Uterus (tissue), 4 donors: ENCODE measurements at places on chromosomes 6 and 20. TPM values are rescaled to one million over a fixed set of nuclear protein-coding genes. Genes with fewer than 3 reads are reported as not detected.
A peak's percentile ranks its signal among the peaks of the same experiment; 100 is the strongest.

The TGM3 gene
- not detected for total RNA-seq

The ASXL1 gene
- 90.6 TPM for total RNA-seq

The HS3ST5 gene
- not detected for total RNA-seq

The CRIP3 gene
- total RNA-seq, result not detected

The MMUT gene
- 17.4 TPM for total RNA-seq

The TSPYL1 gene
- total RNA-seq, result 89.0 TPM

The CD24 gene
- 5.1 TPM for total RNA-seq

The CST4 gene
- not detected for total RNA-seq

The LZTS3 gene
- 13.1 TPM for total RNA-seq

The HNF4A gene
- total RNA-seq, result not detected

The C20orf144 gene
- not detected for total RNA-seq

The ARMH2 gene
- not detected for total RNA-seq

DNA sequence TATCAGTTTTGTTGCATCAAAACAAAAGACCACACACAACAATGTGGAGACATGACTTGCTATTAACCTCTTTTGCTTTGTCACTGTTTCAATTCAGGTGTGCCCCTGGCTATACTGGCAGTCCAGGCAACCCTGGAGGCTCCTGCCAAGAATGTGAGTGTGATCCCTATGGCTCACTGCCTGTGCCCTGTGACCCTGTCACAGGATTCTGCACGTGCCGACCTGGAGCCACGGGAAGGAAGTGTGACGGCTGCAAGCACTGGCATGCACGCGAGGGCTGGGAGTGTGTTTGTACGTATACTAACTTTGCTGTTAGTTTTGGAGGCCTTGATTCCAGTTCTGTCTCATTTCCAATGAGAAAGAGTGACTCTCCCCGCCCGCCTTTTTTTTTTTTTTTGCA, 356.9 kb downstream of the ARHGAP18 start:
- H3K4me3 ChIP-seq, result no peak overlapping the region
- no peaks in the 10 kb centered on the region for H3K4me1 ChIP-seq
- no peak for DNase-seq
- H3K27ac ChIP-seq, result no peak overlapping the region

DNA sequence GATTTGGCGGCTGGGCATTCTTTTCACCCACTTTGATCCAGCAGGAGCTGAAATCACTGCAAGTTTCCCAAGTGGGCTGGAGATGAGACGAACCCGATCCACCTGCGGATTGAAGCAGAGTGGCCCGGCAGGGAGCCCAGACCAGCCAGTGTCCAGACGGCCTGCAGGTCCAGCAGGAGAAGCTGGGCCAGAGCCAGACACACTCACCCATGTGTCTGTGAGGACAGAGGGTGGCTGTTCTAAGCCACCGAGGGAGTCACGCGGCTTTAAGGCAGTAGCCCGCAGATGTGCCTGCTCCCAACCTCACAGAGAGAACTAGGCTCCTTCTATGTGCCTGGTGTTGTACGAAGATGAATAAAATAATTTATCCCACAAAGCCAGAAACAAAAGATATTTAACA, 200.7 kb downstream of the WDR27 start:
- no peaks in the 10 kb centered on the region for H3K27me3 ChIP-seq
- no peaks in the 10 kb centered on the region for H3K4me1 ChIP-seq
- H3K4me3 ChIP-seq, result no peak overlapping the region

DNA sequence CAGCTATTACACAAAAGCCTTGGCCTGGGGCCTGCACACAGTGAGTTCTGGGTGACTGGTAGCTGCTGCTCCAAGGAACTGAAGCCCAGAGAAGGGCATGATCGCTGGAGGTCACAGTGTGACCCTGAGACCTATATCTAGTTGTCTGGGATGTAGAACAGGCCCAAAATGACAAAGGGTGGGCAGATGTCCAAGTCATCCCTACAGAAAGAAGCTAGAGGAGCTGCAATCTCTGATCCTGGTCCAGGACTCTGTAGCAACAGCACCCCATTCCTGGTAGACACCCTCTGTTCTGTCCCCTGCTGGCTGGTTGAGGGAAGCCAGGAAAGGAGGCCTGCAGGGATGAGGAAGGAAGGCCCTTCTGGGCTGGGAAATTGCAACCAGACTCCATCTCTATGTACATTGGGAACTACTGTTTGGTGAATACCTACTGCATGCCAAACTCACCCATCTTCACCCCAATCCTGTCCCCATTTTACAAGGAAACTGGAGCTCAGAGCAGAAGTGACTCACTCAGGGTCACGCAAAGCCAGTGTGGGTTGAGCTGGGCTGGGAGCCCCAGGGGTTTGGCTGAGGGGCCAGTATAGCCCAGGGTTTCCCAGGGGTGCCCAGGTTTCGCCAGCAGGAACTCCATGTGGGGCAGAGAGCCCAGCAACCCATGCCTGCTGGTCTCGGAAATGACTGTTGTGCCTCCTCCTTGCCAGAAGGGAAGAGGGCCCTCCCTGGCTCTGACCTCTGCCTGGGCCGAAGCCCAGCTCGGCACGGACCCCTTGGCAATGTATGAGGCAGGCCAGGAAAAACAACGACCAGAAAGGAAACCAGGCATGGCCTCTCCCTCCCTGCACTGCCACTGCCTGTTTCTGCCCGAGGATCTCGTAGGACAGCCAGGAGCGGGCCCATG, 44.9 kb upstream of the TLDC2 start:
- H3K27me3 ChIP-seq, result no peaks in the 10 kb centered on the region
- peaks cover 16% of the 10 kb centered on the region for H3K4me1 ChIP-seq
- H3K27ac ChIP-seq, result peak overlapping the region; percentile 86
- H3K36me3 ChIP-seq, result no peaks in the 10 kb centered on the region
- H3K4me3 ChIP-seq, result no peak overlapping the region
- peak; percentile 76 for DNase-seq

- H3K27ac ChIP-seq, result peak overlapping the region; percentile 58
- H3K4me1 ChIP-seq, result peaks cover 3% of the 10 kb centered on the region
- H3K4me3 ChIP-seq, result no peak overlapping the region
- no peak for DNase-seq
- no peaks in the 10 kb centered on the region for H3K36me3 ChIP-seq
Measured at GRCh38 chr6:139577763-139578604, 203.5 kb upstream of the CITED2 start.

- H3K27ac ChIP-seq, result peak overlapping the region; percentile 85
- no peak for DNase-seq
Measured at GRCh38 chr6:154408891-154409500, 52.4 kb upstream of the IPCEF1 start.

DNA sequence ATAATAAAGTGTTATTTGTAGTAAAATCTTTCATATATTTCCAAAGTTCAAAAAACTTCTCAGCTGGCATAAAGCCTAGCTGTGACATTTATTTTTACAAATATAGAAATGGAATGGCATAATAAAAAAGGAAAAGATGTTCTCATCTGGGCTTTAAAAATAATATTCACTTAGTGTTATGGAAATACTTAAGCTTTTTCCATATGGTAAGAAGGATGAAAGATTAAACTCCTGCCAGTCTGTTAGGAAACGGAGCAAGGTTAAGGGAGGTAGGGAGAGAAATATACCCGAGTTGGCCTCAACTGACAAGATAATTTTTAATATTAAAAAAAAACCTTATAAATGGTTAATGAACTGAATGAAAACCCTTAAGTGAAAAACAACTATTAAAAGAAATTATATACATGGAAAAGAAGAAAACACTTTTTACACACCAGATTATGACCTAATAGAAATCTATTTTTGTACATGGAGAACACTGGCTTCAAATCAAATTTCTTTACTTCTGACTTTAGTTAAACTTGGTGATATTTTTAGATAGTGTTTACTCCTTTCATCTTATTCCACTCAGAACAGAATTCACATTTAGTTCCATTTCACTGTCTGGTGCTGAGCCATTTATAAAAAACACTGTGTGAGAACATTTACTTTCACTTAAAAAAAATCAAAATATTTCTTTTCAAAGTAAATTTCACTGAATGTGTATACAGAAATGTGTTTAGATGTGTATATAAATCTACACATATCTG, 137.0 kb downstream of the DST start:
- H3K4me1 ChIP-seq, result peaks cover 4% of the 10 kb centered on the region
- no peak for DNase-seq
- no peaks in the 10 kb centered on the region for H3K36me3 ChIP-seq
- H3K27me3 ChIP-seq, result no peaks in the 10 kb centered on the region

GRCh38 chr20:6702144-6702543, 65.3 kb upstream of the BMP2 start:
- no peaks in the 10 kb centered on the region for H3K4me1 ChIP-seq
- no peak overlapping the region for H3K4me3 ChIP-seq
- H3K36me3 ChIP-seq, result no peaks in the 10 kb centered on the region
- no peak for DNase-seq
- H3K27ac ChIP-seq, result no peak overlapping the region

DNA sequence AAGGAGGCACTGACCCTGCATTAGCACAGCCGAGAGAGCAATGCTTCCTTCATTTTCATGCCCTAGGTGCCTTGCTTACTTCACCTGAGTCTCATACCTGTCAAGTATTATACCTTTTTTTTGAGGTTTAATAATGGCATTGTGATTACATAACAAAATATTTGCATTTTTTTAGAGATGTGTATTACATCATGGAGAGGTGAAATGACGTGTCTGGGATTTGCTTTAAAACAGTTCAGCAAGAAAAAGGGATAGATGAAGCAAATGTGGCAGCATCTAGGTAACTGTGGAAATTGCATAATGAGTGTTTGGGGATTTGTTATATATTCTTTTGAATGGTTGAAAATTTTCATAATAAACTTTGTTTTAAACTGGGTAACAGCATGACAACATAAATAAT, 48.9 kb downstream of the NKX2-2 start:
- no peaks in the 10 kb centered on the region for H3K36me3 ChIP-seq
- no peaks in the 10 kb centered on the region for H3K27me3 ChIP-seq
- no peaks in the 10 kb centered on the region for H3K4me1 ChIP-seq

GRCh38 chr6:30060606-30061091, 416 bp upstream of the POLR1H start:
- H3K36me3 ChIP-seq, result no peaks in the 10 kb centered on the region
- H3K4me1 ChIP-seq, result peaks cover 5% of the 10 kb centered on the region
- DNase-seq, result no peak
- peak overlapping the region; percentile 84 for H3K27ac ChIP-seq
- no peaks in the 10 kb centered on the region for H3K27me3 ChIP-seq

GRCh38 chr6:148762231-148762630, 15.4 kb downstream of the UST start:
- H3K27me3 ChIP-seq, result no peaks in the 10 kb centered on the region
- no peak for DNase-seq
- peaks cover 5% of the 10 kb centered on the region for H3K4me1 ChIP-seq

GRCh38 chr6:149153693-149154092, 163.8 kb upstream of the TAB2 start:
- no peak for DNase-seq
- no peaks in the 10 kb centered on the region for H3K4me1 ChIP-seq
- no peaks in the 10 kb centered on the region for H3K36me3 ChIP-seq
- no peaks in the 10 kb centered on the region for H3K27me3 ChIP-seq
- no peak overlapping the region for H3K27ac ChIP-seq
- no peak overlapping the region for H3K4me3 ChIP-seq

GRCh38 chr20:47102629-47103028, 208.0 kb downstream of the EYA2 start:
- DNase-seq, result no peak
- H3K27ac ChIP-seq, result no peak overlapping the region
- H3K27me3 ChIP-seq, result no peaks in the 10 kb centered on the region
- no peaks in the 10 kb centered on the region for H3K36me3 ChIP-seq

DNA sequence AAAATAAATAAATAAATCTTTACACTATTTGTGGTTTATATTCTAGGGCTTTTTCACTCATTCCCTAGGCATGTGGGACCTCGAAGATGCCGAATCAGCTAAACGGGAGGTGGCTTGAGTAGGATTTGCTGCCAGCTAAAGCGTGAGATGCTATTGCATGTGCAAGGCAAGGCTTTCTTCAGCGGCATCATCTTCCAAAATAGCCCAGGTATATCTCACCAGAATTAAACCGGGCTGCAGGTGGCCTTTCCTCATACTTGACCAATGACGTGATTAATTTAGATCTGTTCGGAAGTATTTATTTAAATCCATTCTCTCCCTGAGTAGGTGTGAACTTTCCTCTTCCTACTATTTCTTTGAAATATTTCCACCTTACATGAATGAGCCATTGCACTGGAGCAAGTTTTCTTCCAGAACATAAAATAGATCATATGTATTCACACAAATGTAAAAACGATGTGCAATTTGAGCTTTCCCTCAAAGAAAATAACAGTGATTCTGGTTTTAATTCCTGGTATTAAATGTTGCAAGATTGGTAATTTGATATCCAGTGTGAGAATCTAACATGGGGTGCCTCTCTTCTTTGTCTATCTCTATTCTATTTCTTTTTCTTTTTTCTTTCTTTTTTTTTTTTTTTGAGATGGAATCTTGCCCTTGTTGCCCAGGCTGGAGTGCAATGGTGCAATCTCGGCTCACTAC, 24.3 kb upstream of the ZNF217 start:
- no peaks in the 10 kb centered on the region for H3K36me3 ChIP-seq
- no peak overlapping the region for H3K4me3 ChIP-seq
- no peak overlapping the region for H3K27ac ChIP-seq
- H3K4me1 ChIP-seq, result peaks cover 11% of the 10 kb centered on the region
- DNase-seq, result no peak

- H3K4me1 ChIP-seq, result no peaks in the 10 kb centered on the region
- no peak overlapping the region for H3K4me3 ChIP-seq
- H3K27ac ChIP-seq, result no peak overlapping the region
- H3K27me3 ChIP-seq, result no peaks in the 10 kb centered on the region
- DNase-seq, result no peak
- H3K36me3 ChIP-seq, result no peaks in the 10 kb centered on the region
Measured at GRCh38 chr6:166104107-166104506, 63.5 kb downstream of the TBXT start.

- no peak for DNase-seq
- no peak overlapping the region for H3K4me3 ChIP-seq
- H3K36me3 ChIP-seq, result no peaks in the 10 kb centered on the region
Measured at GRCh38 chr6:86193821-86194220, 551.1 kb upstream of the SYNCRIP start.

GRCh38 chr6:36753671-36754405, 56.2 kb downstream of the RAB44 start:
- H3K4me3 ChIP-seq, result no peak overlapping the region
- H3K27me3 ChIP-seq, result no peaks in the 10 kb centered on the region
- no peak overlapping the region for H3K27ac ChIP-seq
- no peak for DNase-seq
- no peaks in the 10 kb centered on the region for H3K36me3 ChIP-seq

- no peaks in the 10 kb centered on the region for H3K36me3 ChIP-seq
- DNase-seq, result no peak
- no peak overlapping the region for H3K4me3 ChIP-seq
- H3K27me3 ChIP-seq, result no peaks in the 10 kb centered on the region
- H3K27ac ChIP-seq, result no peak overlapping the region
- H3K4me1 ChIP-seq, result no peaks in the 10 kb centered on the region
Measured at GRCh38 chr6:148793721-148794120, 46.9 kb downstream of the UST start.

DNA sequence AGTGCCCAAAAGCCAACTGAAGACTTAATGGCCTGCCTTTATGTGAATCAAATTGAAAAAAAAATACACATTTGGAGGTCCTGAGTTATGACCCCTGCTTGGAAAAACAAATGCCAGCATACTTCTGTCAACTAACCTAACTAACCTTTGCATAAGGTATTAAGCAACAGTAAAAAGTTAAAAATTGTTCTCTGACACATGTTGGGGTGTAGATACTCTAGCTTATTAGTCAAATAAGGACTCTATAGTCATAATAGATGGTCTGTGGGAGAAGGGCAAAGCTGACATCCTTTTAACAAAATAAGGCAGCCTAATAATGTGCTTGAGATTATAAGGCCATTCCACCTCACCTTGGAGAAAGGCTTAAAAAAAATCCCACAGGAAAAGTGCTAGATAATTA, 140.5 kb downstream of the HIVEP2 start:
- DNase-seq, result no peak
- H3K27me3 ChIP-seq, result no peaks in the 10 kb centered on the region
- no peak overlapping the region for H3K27ac ChIP-seq
- H3K4me3 ChIP-seq, result no peak overlapping the region
